ENCODE measurements at places on chromosomes 7 and 10.

DNA sequence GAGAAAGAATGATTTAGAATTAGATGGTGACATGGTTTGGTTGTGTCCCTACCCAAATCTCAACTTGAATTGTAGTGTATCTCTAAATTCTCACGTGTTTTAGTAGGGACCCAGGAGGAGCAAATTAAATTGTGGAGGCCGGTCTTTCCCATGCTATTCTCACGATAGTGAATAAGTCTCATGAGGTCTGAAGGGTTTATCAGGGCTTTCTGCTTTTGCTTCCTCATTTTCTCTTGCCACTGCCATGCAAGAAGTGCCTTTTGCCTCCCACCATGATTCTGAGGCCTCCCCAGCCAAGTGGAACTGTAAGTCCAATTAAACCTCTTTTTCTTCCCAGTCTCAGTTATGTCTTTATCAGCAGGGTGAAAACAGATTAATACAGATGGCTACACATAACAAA is 167.4 kb upstream of the SVIL start:
- DNase-seq = no peak

GRCh38 chr10:89076120-89076519 is 85.5 kb downstream of the FAS start:
- no peak for DNase-seq

DNA sequence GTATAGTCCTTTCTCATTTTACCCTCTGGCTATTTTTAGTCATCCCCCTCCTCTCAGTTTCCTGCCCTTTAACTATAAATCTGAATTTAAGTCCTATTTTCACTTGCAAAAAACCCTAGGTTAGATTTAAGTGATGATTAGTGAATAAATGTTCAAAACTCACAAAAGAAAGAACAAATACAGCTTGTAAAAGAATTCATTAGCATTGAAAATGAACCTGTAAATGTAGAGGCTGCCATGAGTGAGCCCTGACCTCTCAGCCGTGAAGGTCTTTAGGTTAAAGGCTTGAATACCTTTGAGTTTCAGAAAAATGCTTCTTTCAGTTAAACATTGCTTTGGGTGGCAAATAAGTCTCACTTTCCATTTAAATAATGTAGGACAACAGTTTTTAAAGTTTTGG is 2.0 kb upstream of the SLC16A12 start:
- DNase-seq = no peak

GRCh38 chr7:100823140-100823525 is 4.2 kb downstream of the EPHB4 start:
- no peak for DNase-seq

DNA sequence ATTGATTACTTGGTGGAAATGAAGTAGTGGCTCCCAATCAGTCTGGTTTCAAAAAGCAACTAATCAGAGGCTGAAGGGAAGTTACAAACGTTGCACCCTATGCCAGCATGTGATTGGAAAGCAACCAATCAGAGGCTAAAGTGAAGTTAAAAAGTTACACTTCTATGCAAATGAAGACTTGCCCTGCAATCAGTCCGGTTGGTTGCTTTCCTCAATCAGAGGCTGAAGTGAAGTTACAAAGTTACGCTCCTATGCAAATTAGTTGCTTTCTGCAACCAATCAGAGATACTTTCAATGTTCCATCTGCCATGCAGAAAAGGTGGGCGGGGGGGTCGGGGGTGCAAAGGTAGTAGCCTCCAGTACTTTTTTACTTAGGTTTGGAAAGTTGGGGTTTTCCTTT is 1077.1 kb downstream of the TYW1 start:
- no peak for DNase-seq

DNA sequence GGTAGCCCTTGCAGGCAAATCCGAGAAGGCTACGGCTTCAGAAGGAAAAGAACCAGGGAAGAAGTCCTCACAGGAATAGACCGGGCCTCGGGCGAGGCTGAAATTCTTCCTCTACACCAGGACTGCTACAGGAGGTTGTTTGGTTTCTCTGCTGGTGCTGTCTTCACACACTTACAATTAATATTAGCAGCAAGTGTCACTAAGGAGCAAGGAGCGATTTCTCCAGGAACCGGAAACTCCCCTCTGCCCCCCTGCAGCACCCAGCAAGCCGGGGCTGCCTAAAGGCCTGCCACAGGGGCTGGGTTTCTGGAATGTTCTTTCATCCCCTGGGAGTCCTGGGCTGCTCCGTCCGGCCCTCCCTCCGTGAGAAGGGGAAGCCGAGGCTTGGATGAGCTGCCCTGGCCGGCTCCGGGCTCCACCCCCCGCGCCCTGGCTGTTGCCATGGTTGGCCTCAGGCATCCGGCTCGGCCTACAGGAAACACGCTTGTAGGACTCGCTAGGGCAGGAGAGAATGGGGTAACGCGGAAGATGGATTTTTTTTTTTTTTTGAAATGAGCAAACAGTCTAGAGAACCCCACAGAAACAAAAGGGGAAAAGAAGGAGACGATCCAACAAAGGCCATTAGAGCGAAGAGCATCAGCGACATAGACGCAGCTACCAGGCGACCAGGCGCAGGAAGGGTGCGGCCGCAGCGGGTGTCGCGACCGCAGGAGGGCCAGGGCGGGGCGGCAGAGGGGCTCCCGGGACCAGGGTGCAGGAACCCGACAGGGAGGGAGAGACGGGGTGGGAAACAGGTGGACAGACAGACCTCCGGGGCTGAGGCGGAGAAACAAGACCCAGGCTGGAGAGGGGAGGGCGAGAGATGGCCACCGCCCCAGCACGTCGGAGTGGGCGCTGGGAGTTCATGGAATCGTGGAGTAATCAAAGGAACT is 33.0 kb downstream of the EN2 start:
- DNase-seq = no peak

All from NCI-H187 treated with DMSO at 0.1 percent for 48 hours (cell line).